ENCODE measurements at places on chromosomes 1 and 21.
A peak's percentile ranks its signal among the peaks of the same experiment; 100 is the strongest.

DNA sequence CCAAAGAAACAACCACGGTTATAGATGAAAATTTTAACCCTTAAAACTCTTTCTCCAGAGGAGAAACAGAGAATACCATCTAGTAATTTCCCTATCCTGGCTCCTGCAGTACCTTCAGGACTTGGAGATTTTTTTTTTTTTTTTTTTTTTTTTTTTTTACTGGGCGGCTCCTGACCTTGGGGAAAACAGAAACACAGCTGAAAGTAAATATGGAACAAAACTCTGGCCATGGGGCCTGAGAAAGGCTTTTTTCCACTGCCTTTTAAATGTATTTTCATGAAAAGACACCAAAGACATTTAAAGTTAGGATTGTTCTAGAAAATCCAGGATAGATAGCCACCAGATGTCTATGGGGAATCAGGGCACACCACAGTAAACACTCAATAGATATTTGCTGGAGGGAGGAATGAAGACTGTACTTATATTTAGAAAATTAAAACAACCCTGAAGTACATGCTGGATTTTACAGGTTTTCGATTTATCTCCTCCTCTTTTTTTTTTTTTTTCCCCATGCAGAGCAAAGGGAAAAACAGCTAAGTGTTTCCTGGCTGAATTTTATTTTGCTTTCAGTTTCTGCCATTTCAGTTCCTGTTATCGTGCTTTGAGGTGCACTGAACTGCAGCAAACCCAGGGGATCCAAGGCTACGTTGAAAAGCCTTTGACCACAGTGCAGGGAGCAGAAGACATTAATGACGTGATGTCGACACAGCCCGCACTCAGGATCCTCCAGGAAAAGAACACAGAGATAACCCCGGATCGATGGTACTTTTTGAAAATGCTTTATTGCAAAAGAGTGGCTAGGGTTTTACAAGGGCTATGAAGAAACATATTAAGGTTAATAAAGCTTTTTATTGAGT, 35.7 kb upstream of the CNN3 start:
- peak; percentile 50 for DNase-seq

GRCh38 chr1:53654216-53655210, 84.5 kb downstream of the GLIS1 start:
- no peak for DNase-seq

DNA sequence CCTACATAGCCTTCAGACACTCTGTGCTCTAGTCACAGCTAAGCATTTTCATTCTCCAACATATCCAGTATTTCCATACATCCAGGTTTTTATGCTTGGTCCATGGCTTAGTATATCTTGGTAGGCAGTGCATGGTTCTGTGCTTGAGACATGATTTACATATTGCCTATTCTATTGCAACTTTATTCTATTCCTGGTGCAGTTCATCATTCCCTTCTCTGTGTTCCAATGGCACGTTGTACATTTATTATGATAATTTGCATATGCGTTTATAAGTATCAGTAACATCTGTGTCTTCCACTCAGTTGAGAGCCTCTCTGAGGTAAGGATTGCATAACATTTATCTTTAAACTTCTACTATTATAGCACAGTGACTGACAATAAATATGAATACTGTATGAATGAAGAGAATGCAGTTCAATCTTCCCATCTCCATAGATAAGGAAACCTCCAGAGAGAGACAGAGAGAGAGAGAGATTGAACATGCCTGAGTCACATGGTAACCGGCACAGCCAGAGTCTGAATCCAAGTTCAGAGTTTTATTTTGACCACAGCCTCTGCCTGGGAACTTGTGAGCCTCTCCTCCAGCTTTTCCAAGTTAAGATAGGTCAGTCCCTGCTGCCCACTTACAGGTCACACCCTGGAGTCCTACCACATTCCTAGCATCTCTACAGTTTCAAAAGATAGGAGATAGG, 41.5 kb downstream of the PLPPR5 start:
- no peak for DNase-seq

GRCh38 chr1:211198111-211198510, 61.1 kb upstream of the RCOR3 start:
- DNase-seq: no peak

DNA sequence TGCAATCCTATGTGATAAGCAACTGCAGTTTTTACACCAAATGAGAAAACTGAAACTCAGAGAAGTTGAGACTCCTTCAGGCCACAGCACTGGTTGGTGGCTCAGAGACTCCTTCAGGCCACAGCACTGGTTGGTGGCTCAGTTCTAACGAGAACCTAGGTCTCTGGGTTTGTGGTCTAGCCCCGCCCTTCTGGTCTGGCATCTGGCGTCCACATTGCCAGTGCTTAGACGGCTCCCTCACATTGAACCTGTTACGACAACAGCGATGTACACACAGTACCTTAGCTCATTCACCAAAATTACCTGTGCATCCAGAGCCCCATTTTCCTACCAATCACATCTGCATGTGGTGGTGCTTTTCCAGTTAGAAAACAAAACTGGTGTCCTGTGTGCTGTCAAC, 66.1 kb downstream of the NID1 start:
- DNase-seq: no peak

DNA sequence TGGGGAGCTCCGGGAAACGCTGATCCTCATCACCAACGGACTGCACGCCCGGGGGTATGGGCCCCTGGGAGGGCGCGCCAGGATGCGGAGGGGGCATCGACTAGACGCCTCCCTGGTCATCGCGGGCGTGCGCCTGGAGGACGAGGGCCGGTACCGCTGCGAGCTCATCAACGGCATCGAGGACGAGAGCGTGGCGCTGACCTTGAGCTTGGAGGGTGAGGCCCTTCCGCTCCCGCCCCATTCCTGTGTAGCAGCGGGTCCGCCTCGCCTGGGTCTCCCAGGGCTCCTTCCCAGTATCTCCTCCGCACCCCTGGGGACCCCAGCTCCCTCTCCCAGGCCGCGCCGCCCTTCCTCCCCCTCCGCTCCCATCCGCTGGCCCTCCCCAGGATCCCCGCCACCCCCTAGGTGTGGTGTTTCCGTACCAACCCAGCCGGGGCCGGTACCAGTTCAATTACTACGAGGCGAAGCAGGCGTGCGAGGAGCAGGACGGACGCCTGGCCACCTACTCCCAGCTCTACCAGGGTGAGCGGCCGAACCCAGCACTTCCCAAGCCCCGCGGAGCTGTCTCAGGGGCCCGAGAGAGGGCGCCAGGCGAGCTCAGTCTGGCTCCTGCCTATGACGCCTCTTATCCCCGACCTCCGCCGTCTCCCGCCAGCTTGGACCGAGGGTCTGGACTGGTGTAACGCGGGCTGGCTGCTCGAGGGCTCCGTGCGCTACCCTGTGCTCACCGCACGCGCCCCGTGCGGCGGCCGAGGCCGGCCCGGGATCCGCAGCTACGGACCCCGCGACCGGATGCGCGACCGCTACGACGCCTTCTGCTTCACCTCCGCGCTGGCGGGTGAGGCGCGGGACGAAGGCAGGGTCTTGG, 5.0 kb downstream of the HAPLN2 start:
- peak; percentile 54 for DNase-seq

- no peak for DNase-seq
These were observed 172.7 kb downstream of the TGFBR3 start for GRCh38 chr1:91712981-91713841.

GRCh38 chr21:34205811-34206571, 132.6 kb downstream of the MRPS6 start:
- no peak for DNase-seq

- DNase-seq: no peak
These were observed 228.2 kb upstream of the KCNK2 start for GRCh38 chr1:214854126-214854875.

DNA sequence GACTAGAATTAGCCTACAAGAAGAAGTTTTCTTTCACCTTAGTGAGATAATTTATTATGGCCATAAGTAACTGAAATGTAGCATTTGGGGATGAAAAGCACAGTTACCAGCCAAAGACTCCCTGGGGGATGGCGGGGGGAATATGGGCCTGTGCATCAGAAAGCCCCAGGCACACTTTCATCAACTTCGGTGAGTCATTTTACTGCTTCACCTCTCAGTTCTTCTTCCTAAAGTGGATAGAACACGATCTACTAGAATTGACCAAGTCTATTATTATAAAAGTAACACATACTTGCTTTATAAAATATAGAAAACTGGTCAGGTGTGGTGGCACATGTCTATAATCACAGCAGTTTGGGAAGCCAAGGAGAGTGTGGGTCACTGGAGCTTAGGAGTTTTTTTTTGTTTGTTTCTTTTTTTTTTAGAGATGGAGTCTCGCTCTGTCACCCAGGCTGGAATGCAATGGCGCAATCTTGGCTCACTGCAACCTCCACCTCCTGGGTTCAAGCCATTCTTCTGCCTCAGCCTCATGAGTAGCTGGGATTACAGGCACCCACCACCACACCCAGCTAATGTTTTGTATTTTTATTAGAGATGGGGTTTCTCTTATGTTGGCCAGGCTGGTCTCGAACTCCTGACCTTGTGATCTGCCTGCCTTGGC, 141.8 kb downstream of the ZZZ3 start:
- no peak for DNase-seq

- no peak for DNase-seq
These were observed 11.7 kb downstream of the UBE2G2 start for GRCh38 chr21:44789880-44790279.

DNA sequence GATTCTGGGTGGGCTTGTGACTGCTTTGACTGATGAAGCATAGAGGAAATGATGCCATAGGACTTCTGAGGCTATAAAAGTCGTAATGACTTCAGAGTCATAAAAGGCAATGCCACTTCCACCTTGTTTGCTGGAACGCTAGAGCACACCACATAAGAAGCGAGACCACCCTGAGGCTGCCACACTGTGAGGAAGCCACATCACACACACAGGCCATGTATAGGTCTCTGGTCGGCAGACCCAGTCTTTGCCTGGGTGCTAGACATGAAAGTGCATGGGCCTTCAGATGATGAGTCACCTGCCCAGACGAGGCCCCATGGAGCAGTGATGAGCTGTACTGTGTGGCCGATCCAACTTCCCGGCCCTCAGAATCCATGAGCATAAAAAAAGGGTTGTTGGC, 14.2 kb upstream of the KANK4 start:
- DNase-seq: no peak

- DNase-seq: peak; percentile 72
These were observed 5.4 kb upstream of the TDRD5 start for GRCh38 chr1:179586107-179586823.

- DNase-seq: no peak
These were observed 19.2 kb downstream of the COL18A1 start for GRCh38 chr21:45423968-45424853.

DNA sequence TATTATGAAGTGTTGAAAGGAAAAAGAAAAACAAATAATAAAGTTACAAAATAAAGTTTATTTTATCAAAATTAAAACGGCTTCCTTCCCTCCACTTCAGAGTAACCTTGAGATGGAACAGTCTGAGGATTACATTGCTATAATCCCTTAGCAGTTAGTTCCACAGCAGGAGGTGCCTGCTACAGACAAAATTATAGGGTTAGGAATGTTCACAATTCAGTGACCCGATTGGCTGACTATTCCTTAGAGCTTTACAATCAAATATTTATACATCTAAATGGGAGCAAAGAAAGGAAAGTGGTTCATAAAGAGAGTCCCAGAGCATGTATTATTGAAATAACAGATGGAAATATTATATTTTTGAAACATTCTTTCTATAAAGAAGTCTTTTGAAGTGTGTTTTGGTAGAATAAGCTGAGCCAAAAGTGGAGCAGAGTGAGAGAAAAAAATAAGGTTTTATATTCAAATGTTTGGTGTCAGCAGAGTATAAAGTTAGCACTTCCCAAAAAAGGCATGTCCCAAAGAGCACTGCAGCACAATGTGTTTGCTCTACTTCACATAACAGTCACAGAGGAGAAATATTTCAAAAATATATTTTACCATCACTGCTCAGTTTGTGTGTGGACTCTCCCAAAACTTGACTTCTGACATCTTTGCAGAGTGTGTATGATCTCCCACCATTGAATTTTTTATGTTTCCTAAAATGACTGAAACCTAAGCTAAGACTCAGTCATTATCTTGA, 71.4 kb upstream of the GORAB start:
- no peak for DNase-seq

DNA sequence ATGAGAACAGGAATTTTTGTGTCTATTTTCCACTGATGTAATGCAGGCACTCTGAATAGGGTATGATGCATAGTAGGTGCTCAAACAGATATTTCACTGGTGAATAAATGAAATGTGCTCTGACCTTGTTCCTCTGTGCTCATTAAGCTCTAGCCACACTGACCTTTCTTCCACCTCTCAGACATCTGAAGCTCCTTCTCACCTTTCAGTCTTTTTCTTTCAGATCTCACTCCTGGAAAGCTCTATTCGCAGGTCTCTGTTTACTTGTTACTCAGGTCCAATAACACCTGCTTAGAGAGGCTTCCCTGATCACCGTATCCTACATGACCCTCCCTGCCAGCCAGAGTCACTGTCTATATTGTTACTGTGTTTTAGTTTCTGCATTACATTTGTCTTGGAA, 59.2 kb upstream of the IVNS1ABP start:
- no peak for DNase-seq

DNA sequence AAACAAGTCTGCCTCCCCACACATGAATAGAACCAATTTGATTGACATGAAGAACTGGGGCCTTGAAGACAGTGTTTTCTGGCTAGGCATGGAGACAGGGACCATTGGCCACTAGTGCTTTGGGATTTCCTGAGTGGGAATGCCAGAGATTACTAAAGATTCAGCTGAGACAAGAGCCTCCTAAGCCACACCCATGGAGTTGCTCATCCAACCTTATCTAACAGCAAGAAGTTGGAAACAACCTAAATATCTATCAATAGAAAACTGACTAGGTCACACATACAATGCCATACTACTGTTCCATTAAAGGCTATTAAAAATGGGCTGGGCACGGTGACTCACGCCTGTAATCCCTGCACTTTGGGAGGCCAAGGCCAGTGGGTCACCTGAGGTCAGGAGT, 184.1 kb downstream of the ZBTB18 start:
- DNase-seq: no peak

DNA sequence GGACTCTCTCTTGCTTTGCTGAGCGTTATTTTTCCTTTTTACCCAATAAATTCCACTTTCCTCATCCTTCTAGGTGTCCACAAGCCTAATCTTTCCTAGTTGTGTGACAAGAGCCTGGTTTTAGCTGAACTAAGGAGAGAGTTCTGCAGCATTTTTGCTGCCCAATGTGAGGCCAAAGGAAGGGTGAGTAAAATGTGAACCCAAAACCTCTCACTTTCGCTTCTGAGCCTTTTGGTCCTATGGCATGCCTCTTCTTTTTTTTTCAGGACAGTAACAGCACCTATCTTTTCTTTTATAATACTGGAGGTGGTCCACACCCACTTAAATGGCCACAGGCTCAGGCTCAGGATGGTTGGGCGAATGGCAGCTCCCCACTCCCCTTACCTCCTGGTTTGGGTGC, 111.1 kb downstream of the COP1 start:
- no peak for DNase-seq

DNA sequence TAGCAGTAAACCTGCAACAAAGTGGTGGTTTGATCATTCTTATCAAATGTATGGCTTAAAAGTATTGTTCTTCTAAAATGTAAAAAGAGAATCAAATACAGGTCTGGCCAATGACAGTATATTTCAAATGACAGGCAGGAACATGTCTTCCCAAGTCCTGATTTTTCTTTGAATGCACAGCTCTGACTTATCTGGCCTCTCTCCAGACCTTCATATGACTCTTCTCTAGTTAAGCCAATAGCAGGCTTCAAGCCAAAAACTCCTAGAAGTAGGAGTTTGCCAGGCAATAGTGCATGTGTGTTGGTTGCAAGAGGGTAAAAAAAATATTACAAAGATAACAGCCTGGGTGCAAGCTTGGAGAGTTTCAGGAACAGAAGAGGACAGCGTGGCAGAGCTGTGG, 345.5 kb downstream of the SMYD3 start:
- DNase-seq: no peak

All from left colon (tissue), 2 donors.